ENCODE measurements at places on chromosomes 3 and 15.
A peak's percentile ranks its signal among the peaks of the same experiment; 100 is the strongest.

DNA sequence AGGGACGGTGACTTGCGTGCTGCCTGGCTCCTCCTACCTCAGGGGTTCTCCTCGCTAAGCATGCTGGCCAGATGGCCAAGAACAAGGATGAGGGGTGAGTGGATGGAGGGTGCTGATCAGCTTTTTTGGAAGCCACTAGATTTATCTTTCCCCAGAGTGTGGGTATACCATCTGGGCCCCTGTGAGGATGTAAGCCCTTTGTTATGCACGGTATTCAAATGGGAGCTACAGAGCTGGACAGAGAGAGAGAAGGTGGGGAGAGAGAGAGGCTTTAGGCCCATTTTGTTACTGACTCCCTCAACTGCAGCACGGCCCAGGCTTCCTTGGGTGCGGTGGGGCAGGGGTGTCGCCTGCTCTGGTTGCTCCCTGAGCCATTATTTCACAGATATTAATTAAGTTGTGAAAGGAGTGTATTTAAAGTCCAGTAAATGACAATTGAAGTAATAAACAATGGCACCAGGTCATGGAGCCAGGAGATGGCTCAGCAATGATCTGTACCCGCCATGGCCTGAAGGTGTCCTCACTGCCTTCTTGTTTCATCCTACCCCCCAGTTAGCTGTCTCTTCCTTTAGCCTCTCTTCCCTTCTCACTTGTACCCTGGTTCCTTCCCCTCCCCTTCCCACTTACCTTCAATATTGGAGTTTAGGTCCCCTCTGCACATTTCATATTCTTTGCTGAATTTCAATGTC lies 158.0 kb downstream of the CLSTN2 start:
- DNase-seq, result no peak
- H3K36me3 ChIP-seq, result no peaks in the 10 kb centered on the region
- no peaks in the 10 kb centered on the region for H3K27me3 ChIP-seq
- H3K4me3 ChIP-seq, result no peak overlapping the region
- H3K27ac ChIP-seq, result no peak overlapping the region

GRCh38 chr3:52703341-52703740 lies 2.2 kb downstream of the GLT8D1 start:
- no peak for DNase-seq
- H3K36me3 ChIP-seq, result peaks cover 22% of the 10 kb centered on the region

- no peaks in the 10 kb centered on the region for H3K36me3 ChIP-seq
- H3K27ac ChIP-seq, result no peak overlapping the region
- no peak for DNase-seq
Observed at GRCh38 chr15:29682361-29682760, 139.9 kb downstream of the TJP1 start.

GRCh38 chr3:100546020-100546744 lies 53.8 kb downstream of the TMEM45A start:
- no peaks in the 10 kb centered on the region for H3K27me3 ChIP-seq
- no peak for DNase-seq
- H3K36me3 ChIP-seq, result no peaks in the 10 kb centered on the region
- peaks cover 9% of the 10 kb centered on the region for H3K4me1 ChIP-seq
- H3K4me3 ChIP-seq, result no peak overlapping the region
- no peak overlapping the region for H3K27ac ChIP-seq

DNA sequence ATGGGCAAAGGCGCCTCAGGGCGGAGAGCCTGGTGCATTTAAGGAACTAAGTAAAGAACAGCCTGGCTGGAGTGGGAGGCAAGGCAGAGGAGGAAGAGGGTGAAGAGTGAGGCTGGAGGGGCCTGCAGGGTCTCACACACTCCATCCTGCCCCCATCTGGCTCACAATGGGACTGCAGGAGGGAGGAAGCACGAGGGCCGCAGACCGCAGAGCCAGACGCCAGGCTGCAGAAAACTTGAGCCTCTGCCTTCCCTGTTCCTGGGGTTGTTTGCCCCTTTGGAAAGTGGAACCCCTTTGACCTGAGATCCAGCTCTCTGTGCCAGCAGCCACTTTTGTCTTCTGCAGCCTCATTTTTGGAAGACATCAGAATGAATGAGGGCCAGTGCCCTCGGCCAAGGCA lies 138.0 kb downstream of the SRGAP3 start:
- H3K4me1 ChIP-seq, result no peaks in the 10 kb centered on the region
- no peaks in the 10 kb centered on the region for H3K36me3 ChIP-seq
- no peak overlapping the region for H3K4me3 ChIP-seq
- DNase-seq, result no peak
- H3K27ac ChIP-seq, result no peak overlapping the region

GRCh38 chr3:155420881-155421486 lies 127.5 kb upstream of the STRIT1 start:
- no peak for DNase-seq
- H3K4me3 ChIP-seq, result no peak overlapping the region
- no peaks in the 10 kb centered on the region for H3K27me3 ChIP-seq
- no peaks in the 10 kb centered on the region for H3K36me3 ChIP-seq

DNA sequence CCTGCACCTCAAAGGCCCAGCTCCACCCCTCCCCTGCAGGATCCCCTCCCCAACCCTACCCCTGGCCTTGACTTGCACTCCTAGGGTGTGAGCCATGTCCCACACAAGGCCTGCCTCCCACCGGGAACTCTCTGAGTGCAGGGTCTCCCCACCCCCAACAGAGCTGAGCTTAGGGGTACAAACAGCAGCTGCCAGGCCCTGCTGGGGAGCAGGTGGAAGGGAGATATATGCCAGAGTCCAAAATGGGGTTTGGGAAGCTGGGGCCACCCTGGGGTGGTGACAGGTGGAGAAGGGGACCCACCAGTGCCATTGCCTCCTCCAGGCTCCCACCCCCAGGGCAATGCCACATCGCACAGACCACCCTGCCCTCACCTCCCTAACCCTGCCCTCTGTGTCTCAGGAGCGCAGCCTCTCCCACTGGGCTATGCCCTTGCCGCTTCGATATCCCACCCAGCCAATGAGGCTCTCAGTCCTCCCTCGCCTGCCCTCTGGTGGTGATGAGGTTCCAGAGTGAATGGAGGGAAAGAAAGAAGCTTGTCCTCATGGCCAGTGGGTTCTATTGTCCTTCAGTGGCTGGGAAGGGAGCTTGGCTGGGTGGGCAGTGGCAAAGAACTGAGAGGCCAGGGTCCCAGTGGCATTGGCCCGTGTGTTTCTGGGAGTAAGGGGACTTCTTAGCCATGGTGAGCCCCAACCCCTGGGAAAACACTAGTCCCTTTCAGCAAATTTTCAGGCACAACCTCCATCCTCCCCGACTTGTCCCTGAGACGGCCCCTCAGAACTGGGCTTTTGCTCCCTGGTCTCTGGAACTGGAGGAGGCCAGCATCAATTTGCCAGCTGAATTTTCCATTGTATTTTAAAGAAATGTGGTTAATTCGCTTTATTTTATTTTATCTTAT lies 46.8 kb downstream of the CYP11A1 start:
- peaks cover 28% of the 10 kb centered on the region for H3K4me1 ChIP-seq
- H3K4me3 ChIP-seq, result no peak overlapping the region
- DNase-seq, result peak; percentile 76
- H3K27ac ChIP-seq, result no peak overlapping the region
- no peaks in the 10 kb centered on the region for H3K27me3 ChIP-seq

DNA sequence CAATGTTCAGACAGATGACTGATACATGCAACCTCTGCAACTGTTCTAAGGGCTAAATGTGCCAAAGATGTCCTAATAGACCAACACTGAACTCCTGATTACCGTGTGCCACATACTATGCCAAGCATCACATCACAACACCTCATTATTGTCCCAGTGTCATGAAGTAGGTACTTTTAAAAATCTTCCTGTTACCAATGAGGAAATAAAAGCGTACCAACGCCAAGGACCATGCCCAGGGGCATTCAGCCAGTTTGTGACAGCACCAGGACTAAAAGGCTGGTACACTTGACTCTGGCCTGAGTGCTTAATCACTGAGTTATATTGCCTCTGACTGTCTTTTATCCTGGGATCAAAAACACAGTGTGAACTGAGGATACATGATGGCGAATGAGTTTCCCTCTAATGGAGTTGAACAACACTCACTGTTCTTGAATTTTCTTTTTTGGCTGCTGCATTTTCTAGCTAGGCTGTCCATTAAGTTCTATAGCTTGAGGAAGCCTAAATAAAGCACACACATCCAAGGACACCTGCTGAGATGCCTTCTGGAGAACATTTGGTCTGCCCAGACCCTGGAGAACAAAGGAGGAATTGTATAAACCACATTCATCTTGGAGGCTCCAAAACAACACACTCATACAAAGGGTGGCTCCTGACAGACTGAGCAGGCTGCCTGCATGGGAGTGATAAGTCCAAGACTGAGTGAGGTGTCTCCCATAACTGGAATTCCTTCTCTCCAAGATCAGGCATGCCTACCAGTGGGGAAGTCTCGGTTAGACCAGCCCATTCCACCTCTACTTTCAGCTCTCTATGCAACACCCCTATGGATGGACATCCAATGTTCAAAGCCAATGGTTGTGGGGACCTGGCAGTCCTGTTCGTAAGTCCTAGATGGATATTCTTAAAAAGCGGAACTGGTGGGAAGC lies 126.7 kb upstream of the PRICKLE2 start:
- H3K27ac ChIP-seq, result peak overlapping the region; percentile 87
- peak overlapping the region; percentile 32 for H3K4me3 ChIP-seq
- peaks cover 41% of the 10 kb centered on the region for H3K4me1 ChIP-seq
- H3K36me3 ChIP-seq, result no peaks in the 10 kb centered on the region

DNA sequence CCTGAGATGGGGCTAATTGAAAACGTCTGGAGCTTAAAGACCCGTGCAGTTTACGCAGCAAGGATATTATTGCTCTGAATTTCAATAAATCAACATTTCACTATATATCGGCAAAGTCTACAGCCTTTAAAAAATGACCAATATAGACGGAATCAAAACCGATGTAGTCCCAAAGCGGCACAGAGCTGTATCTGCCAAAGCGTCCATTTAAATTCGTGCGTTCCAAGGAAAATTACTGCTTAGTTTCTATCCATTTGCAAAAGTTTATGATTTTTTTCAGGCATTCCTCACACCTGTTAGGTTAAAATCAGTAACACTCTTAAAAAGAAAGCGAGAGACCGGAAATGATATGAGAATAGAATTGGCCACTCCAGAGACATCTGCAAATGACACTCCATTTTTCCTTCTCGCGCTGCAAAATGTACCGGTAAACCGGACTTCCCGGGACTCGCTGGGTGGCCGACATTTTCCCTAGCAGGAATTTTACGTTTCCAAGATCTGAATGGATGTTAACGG lies 777 bp upstream of the EIF4A2 start:
- peak overlapping the region; percentile 87 for H3K27ac ChIP-seq
- H3K27me3 ChIP-seq, result no peaks in the 10 kb centered on the region
- peaks cover 22% of the 10 kb centered on the region for H3K4me1 ChIP-seq
- peaks cover 35% of the 10 kb centered on the region for H3K36me3 ChIP-seq

DNA sequence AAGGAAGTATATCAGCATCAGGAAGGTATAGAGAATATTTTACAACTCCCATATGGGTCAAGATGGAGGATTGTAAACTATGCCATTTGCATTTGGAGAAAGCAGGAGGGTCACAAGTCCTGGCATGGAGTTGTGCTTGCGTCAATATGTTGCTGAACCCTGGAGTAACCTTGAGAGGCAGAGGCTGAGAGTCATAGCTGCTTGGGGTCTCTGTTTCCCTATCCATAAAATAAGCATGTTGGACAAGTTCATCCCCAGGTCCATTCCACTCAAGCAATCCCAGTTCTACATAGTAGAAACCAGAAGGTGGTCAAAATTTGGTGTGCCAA lies 273.6 kb downstream of the MECOM start:
- H3K27ac ChIP-seq, result no peak overlapping the region
- H3K4me1 ChIP-seq, result no peaks in the 10 kb centered on the region
- no peak for DNase-seq
- H3K36me3 ChIP-seq, result no peaks in the 10 kb centered on the region
- peaks cover 19% of the 10 kb centered on the region for H3K27me3 ChIP-seq

DNA sequence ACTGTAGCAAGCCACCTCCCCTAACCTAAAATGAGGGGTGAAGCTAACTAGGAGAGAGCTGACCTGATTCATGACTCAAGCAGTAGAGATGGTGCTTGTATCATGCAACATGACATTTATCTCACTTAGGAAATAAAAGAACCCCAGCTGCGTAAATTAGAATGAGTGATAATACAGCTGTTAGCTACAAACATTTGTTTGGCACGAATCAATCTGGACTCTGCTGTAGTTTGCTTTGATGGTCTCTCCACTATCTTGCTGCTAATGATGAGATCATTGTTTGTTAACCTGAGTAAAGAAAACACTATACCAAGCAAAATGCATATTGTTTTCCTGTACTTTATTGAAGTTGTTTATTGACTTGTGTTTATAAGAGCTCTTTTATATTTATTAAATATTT lies 92.6 kb downstream of the ALDH1A2 start:
- H3K4me1 ChIP-seq, result no peaks in the 10 kb centered on the region
- no peak overlapping the region for H3K4me3 ChIP-seq
- H3K27me3 ChIP-seq, result peaks cover 13% of the 10 kb centered on the region
- DNase-seq, result no peak

- no peaks in the 10 kb centered on the region for H3K27me3 ChIP-seq
- peaks cover 56% of the 10 kb centered on the region for H3K4me1 ChIP-seq
- no peak overlapping the region for H3K4me3 ChIP-seq
- no peaks in the 10 kb centered on the region for H3K36me3 ChIP-seq
- peak overlapping the region; percentile 22 for H3K27ac ChIP-seq
Observed at GRCh38 chr15:39367596-39367995, 213.3 kb upstream of the THBS1 start.

DNA sequence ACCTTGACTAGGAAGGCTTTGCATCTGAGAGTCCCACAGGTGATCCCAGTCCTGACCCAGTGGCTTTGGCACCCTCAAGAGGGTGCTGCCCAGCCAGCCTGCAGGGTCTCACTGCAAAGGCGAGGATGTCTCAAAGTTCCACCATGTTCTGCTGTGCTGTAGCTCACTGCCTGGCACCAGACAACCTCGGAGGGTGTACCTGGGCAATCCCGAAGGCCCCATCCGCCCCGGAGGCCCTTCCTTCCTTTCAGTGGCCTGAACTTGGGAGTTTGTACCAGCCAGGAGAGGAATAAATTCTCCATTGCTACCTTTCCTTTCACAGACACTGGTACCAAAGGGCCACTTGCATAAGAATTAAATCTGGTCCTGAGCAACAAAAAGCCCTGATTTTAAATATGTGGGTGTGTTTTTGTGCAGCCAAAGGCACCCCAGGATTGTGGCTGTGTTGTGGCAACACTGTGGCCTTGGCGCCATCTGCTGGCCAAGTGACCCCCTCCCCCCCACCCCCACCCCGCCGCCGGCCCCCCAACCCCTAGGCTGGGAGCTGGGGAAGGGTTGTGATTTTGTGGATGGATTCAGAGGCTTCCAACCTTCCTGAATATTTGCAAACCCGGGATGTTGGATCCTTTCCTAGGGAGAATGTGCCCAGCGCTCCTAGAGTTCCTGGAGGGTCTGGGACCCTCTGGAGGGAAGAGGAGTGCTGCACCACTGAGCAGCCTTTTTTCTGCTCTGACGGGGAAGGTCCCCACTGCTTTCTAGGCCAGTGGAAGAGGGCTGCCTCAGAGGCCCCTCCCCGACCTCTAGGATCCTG lies 9.7 kb upstream of the PTPN23 start:
- H3K36me3 ChIP-seq, result no peaks in the 10 kb centered on the region
- no peak overlapping the region for H3K27ac ChIP-seq
- H3K27me3 ChIP-seq, result no peaks in the 10 kb centered on the region
- H3K4me3 ChIP-seq, result no peak overlapping the region
